ENCODE measurements at places on chromosomes 7 and 10.

DNA sequence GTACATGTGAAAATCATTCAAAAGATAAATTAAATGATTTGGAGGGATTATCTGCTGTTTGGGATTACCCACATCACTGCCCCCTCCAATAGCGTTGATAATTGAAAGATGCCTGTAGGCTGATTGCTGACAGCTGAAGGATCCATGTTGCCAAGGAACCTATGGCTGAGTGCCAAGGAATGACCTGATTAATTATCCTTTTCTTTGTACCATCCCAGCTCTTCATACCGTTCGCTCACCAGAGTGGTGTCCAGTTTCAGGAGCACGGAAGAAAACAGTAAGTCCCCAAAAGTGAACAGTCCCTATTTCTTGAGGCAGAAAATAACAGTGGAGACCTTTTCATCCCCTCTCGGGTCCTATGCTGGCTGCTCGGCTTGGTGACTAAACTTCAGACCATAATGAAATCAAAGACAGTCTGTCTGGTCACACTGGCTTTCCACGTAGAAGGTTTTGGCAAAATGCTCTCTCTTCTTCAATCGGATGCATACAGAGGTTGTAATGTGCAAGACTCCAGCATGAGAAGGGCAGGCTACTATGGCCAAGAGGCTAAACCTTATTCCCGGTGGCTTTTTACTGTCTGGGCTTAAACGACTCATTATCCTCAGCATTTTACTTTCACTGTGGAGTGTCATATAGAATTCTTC lies 108.8 kb downstream of the SPAG6 start:
- DNase-seq: no peak

DNA sequence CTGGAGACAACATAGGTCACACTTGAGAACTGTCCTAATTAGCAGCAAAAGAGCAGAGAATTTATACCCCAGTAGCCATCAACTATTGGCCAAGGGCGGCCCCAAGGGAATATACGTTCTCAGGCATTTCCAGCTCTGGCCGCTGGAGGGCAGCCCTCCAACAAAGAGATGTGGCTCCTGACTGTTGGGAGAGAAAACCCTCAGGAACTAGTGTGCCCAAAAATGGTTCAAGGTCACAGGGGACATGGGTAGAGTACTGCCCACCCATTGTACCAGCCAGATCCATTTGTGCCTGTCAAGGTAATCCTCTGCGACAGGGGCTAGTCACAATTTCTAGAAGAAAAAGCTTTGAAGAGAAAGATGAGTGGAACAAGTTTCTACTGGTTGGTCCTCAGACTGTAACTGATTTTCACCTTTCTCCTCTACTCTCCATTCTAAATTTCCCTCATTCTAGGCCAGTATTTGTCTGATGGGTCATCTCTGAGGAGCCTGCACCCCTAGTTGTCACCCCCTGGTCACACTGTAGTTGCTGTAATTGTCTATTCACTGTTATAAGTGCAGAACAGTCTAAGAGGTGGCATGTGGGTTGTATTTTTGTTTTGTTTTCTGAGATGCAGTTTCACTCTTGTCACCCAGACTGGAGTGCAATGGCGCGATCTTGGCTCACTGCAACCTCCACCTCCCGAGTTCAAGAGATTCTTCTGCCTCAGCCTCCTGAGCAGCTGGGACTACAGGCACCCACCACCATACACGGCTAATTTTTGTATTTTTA lies 14.7 kb upstream of the C7orf33 start:
- DNase-seq: peak; percentile 72

DNA sequence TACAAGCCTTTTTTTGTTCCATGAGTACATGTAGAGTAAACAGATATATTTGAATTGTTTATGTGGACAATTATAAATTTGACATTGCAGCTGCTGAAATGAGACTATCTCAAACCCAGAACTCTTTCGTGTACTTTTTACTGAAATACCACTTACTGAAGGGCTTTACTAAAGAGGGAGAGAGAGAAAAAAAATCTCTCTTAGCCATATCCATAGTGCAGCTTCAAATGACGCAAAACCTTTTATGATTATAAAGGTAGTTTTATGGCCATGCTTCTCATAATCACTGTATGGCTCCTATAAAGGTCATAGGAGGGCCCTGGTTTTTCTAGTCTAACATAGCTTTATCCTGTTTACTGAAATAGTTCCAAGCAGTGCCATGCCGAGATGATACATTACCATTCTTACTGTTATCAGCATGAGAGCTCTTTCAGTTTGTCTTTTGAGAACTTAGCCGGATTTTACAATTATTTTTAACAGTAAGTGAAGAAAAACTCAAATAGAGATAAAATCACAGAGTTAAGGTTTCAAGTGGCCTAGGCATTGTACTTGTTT lies 35.1 kb downstream of the KCND2 start:
- no peak for DNase-seq

GRCh38 chr10:108471420-108471819 lies 1306.9 kb upstream of the SORCS1 start:
- DNase-seq: no peak

DNA sequence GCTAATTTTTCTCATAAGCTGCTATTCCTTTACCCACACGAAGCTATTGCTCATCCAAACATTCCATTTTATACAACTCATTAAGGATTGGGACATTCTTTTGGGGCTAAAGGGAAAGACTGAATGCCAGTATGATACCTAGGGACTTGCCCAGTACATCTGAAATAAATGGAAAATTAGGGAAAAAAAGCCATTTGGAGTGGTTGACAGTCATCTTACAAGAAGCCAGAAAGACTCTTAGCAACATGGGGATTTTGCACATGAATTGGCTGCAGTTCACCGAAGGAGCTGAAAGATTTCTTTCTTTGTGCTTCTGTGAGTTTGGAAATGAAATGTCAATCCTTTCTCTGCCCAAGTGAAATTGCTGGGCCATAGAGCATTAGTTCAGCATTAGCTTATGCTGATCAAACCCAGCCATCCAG lies 43.3 kb upstream of the MTURN start:
- no peak for DNase-seq

GRCh38 chr10:75825235-75825634 lies 393.8 kb downstream of the LRMDA start:
- DNase-seq: no peak

DNA sequence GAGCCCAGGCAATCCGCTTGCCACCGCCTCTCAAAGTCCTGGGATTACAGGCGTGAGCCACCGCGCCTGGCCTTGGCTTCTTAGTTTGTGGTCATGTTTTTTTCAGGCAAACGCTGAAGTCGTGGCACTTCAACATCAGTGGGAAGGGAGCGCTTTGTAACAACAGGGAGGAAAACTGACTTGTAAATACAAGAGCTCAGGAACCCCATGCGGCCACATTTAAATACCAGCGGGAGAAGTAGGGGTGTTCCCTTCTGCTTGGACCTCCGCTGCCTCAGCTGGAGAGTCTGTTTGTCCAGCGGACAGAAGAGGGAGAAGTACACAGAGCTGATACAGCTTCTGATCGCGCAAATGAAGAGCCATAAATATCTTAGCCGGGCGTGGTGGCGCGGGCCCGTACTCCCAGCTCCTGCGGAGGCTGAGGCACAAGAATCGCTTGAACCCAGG lies 108.7 kb upstream of the KMT2C start:
- DNase-seq: no peak

DNA sequence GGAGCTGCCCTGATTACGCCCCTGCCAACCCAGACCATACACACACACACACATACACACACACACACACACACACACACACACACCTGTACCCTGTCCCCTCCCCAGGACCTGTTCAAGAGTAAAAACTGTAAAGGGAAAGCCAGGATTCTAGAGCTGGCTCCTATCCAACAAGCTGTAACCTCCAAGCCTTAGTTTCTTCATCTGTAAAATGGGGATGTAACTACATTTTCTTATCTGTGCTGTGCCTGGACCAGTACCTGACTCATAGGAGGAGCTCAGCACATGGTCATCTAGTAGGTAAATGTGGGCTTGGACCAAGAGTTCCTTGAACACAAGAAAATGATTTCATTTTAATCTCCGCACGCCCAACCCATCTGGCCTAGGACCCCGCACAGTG lies 128.8 kb downstream of the ZMIZ1 start:
- DNase-seq: no peak

DNA sequence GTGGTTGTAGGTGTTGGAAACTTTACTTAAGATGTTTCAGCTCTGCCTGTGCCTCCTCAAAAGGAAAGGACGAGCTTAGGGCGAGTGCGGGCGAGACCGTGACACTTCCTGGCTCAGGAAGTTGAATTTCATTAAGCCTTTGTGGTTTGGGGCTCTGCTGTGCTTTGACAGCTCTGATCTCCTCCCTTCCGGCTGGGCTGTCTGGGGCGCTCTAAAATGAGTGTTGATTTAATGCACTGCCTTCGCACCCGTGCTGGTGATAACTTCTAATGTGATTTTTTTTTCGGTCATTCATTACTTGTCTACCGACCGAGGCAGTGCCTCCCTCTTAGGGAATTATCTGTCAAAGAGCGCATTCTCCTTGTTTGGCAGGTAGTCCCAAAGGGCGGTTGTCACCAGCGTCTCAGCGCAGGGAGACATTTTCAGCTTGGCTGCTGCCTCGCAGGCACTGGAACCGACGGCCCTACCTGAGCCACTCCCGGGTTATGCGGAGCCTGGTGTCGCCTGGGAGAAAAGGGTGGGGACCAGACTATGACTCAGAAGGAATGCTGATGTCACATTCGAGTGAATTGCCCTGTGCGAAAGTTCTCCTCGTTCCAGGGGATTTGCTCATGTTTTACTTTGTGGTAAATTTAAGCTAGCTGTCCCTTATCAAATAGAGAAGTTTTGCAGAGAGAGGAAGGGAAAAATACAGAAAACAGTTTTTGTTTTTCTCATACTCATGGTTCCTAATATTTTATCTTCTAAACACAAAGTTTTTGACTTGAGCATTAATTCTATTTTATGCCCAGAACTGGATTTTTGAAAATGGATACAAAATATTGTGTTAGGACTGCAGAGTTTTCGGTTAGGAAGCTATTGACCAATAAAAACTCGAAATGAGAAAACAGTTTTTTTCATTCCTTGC lies 920 bp downstream of the TES start:
- peak; percentile 92 for DNase-seq

DNA sequence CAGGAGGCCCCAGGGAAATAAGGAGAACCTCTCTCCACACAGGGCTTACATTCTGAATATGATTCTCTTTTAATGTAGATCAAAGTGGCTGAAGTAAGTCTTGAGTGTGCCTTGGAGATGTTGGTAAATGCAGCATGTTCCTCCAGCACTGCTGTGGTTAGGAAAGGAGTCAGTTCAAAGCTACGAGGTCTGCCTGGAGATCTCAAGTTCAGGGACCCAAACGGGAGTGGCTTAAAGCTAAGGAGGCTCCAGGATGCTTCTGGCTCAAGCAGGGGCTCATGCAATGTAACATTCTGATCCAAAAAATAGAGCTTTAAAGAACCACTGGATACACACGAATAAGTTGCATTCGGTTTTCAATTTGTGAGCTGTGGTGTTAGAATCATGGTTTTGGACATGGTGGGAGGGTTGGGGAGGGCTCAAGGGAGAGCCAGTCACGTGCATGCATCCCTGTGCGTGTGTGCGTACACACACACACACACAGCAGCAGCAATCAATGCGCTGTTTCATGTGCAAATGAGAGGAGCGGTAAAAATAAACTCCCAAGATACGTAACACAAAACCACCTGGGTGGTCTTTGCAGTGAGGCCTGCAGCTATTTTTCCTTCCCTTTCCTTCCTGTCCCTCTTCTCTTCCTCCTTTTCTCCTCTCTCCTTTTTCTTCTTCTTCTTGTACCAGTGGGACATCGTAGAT lies 70.5 kb downstream of the AOAH start:
- DNase-seq: no peak

GRCh38 chr10:30488316-30488715 lies 54.3 kb downstream of the MAP3K8 start:
- DNase-seq: no peak

- no peak for DNase-seq
Measured at GRCh38 chr7:106193661-106194060, 81.5 kb upstream of the SYPL1 start.

GRCh38 chr10:15571575-15571974 lies 148.1 kb downstream of the ITGA8 start:
- DNase-seq: no peak

GRCh38 chr10:84172467-84173356 lies 889 bp upstream of the GPR15LG start:
- no peak for DNase-seq

DNA sequence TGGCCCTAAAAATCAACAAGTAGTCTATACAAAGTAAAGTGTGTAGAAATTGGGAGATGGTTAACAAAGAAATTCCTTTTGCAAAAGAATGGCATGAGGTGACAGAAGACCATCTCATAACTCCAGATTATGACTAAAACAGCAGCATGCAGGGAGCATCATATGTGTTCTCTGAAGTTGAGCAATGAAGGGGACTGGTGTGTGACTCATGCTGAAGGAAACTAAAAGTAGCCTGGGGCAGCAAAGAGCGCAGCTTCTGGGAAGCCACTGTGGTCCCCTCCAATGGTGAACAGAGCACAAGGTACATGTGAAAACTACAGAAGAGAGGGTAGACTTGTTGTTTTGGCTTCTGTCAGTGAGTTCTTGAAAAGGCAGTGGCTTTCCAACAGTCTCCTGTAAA lies 133.4 kb downstream of the MACC1 start:
- DNase-seq: peak; percentile 58
